ENCODE measurements at places on chromosomes 1 and 21. TPM values are rescaled to one million over a fixed set of nuclear protein-coding genes. Genes with fewer than 3 reads are reported as not detected.

Gene CYP4A22
- not detected for total RNA-seq

Gene SHE
- total RNA-seq = 7.2 TPM

Gene PODN
- total RNA-seq = 60.4 TPM

Gene ZNF436
- 15.4 TPM for total RNA-seq

Gene TAF1A
- total RNA-seq = 2.8 TPM

All from gastroesophageal sphincter (tissue), 4 donors.